Trophoblast cell (in vitro differentiated cells and primary cell): ENCODE measurements at places on chromosomes 5 and 9.
A peak's percentile ranks its signal among the peaks of the same experiment; 100 is the strongest.

DNA sequence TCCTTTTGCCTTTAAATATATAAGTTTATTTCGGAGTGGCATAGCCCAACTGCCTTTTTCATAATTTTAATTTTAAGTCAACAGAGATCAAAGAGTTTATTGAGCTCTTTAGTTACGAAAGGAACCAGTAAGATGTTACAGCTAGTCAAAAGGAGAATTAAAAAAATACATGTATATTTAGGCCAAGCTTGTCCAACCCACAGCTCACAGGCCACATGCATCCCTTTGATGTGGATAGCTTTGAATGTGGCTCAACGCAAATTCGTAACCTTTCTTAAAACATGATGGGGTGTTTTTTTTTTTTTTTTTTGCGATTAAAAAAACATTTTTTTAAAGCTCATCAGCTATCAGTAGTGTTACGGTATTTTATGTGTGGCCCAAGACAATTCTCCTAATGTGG, 50.2 kb upstream of the IL31RA start:
- no peak for DNase-seq

DNA sequence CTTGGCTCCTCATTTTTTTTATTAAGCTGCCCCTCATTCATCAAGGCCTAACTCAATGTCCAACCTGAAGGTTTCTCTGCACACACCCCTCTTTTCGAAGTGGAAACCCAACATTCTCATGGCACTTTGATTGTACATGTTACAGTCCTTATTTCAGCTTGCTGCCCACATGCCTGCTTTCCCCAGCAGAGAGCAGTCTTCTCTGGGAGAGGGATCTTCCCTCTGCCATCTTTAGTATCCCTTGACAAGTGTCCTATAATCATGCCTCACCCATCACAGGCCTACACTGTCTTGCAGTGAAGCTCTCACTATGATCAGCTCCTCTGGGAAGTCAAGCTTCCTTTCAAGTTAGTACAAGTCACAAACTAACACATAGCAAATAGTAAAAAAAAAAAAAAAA, 175.1 kb downstream of the ACER2 start:
- DNase-seq = no peak

DNA sequence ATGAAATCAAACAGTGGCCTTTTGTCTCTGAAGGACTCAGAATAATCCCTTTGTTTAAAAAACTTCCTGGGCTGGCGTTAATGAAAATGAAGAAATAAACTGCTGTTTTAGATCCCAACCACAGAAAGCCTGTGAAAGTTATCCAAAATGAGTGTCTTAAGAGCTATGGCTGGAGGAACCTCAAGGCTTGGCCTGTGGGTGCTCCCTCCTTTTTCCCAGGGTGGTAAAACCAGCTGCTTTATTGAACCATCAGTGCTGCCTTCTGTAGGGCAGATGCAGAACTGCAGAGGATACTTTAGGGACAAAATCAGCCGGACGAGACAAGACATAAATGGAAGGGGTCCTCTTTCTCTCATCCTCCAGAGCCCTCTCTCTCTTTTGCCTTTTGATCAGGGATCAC, 100.9 kb downstream of the SMARCA2 start:
- peak; percentile 31 for DNase-seq

GRCh38 chr5:87313216-87313615, 45.5 kb downstream of the RASA1 start:
- DNase-seq = no peak

DNA sequence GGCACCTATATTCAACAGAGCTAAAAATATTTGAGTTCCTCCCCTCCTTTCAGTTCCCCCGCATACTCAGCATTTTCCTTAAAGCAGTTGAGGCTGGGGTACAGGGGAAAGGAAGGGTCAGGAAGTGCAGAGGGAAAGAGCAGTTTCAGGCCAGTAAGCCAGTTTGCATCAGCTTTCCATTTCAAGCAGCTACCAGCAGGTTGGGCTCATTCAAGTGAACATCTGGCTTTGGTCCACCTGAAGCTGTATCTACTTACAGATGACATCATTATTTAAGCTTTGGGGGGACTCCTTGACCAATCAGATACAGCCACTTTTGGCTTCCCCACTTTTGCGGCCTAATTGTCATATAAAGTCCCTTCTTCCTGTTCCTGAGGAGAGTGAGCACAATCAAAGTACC, 8.2 kb upstream of the ACO1 start:
- DNase-seq = no peak

DNA sequence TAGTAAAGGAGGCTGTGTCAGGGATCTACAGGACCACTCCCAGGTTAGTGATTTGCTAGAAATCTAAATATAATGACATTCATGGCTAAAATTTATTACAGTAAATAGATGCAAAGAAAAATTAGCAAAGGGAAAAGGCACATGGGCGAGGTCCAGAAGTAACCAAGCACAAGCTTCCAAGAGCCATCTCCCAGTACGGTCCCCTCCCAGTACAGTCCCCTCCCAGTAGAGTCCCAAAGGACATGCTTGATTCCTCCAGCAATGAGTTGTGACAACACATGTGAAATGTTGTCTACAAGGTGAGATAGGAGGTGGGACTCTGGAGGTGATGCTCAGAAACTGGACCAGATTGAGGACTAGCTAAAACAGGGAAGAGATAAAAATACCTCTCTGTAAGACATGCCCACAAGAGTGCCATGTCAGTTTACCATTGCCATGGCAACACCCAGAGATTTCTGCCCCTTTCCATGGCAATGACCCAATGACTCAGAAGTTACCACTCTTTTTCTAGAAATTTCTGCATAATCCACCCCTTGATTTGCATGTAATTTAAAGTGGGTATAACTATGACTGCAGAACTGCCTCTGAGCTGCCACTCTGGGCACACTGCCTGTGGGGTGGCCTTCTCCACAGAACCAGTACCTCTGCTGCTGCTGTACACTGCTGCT, 27.9 kb upstream of the CEMIP2 start:
- no peak for DNase-seq

DNA sequence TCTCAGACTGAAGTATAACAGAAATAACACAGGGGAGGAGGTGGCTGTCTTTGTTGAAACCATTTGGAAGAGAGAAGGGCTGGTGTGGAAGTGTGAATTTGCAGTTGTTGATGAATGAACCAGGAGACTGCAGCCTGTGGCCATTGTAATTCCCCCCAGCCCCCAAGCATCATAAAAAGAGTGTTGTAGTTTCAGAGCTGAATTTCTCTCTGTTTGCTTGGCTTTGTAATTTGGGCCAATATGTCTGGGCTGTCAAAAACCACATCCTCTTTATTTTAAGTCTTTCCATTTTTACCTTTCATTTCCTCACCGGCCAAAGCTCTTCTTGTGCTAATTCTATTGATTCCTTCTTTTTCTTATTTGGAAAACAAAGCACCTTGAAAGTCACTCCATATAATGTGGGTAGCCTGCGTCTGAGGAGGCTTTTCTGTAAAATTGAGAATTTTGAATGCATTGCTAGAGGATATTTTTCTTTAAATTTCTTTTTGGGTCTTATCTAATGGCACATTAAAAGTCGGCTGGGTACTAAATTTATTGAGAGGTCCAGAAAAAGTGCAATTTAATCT, 383.3 kb downstream of the OSTF1 start:
- DNase-seq = no peak

DNA sequence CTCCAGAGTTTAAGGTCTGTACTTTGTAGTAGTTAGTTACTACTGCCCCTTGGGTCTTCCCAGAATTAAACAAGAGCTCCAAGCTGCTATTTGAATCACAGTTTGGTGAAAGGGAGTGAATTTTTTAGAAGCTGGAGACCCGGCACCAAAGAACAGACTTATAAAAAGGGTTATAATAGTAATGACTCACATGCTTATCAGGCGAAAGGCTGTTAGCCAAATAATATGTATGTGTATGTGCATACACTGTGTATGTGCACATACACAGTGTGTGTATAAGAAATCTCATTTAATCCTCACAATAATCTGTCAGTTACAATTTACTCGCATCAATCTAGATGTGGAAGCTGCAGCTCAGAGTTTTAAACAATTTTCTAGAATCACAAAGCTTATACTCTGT, 59.5 kb upstream of the ITGA1 start:
- DNase-seq = no peak

DNA sequence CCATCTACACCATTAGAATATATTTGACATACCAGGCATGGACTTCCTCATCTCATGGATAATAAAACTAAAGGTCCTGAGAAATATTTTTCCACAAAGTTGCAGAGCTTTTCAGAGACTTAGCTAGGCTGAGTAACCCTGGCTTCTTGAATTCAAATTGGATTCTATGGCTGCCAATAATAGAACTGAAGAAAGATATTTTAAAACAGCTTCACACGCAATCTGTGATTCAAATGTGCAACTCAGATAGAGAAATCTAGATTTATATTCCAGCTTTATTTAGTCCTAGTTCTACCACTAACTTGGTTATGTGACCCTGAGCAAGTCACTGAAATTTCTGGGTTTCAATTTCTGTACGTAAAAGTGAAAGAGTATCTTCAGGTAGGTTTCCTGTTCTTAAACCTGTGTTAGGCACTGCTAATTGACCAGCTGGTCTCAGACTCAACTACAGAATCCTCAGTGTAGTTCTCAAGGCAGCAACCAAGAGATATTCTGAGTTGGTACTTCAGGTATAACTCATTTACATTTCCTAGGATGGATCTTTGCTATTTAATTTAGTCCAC, 235.3 kb downstream of the GABRB2 start:
- DNase-seq = no peak

- DNase-seq = no peak
Observed at GRCh38 chr5:157126-157715, 34.1 kb upstream of the LRRC14B start.

- DNase-seq = no peak
Observed at GRCh38 chr5:59186623-59187022, 603.7 kb downstream of the RAB3C start.

DNA sequence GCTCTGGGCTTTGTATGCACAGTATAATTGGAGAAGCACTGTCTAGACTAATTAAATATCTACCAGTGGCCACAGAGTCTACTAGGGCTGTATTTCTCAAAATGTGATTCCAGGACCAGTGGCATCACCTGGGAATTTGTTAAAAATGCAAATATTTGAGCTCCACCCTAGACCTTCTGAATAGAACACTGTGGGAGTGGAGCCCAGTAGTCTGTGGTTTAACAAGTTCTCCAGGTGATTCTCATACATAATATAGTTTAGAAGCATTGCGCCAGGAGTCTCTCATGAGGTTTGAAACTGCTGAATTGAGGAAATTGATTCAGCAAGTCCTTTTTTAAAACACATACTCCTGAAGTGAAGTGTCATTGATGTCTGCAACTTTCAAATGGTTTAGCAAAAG, 74.7 kb downstream of the FCHO2 start:
- peak; percentile 74 for DNase-seq

- DNase-seq = peak; percentile 88
Observed at GRCh38 chr9:136485049-136486045, 2.5 kb upstream of the SEC16A start.

GRCh38 chr5:55864606-55865541, 13.7 kb downstream of the IL31RA start:
- DNase-seq = no peak

DNA sequence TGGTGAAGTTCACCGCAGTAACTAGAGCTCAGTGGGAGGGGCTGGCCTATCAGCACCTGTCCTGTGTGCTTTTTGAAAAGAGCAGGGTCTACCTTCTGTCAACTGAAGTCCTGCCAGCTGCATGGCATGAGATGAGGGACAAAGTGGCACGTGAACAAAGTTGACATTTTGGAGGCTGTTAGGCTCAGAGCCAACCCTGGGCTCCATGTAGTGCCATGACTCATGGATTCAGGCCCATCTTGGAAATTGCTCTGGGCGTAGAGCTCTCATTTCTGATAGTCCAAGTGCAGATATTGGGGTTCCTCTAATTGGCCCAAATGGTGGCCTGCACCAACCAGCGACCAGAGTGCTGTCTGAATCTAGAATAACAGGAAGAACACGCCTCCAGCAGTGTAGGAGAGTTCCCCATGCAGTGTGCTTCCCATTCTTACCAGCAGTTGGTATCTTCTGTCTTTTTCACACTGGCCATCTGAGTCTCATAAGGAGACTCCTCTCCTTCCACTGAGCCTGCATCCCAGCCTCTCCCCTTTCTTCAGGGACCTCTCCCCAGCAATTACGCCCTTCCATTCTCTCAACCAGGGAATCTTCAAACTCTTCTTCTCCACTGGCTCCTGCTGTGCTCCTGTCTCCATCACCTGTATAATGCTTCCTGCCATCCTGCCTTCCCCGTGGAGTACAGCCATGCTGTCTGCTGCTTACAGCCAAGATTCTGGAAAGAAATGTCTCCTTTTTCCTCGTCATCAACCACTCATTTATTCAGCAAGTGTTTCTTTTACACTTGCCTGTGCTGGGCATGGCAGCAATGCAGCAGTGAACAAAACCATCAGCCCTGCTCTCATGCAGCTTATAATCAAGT, 30.4 kb downstream of the IRF1 start:
- DNase-seq = no peak

DNA sequence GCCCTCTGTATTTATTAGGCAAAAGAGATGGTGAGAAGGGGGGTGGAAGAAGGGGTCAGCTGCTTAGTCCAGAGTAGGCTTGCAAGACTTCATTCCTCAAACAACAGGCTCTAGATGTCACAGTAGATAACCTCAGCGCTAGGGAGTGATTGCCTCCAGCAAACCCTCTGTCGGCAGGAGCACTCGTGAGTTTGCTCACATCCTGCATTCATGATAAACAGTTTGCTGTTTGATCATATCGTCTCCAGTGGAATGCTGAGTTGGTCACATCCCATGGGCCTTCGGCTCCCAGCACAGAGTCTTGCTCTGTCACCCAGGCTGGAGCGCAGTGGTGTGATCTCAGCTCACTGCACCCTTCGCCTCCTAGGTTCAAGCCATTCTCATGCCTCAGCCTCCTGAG, 3.6 kb downstream of the TTC23L start:
- peak; percentile 96 for DNase-seq

GRCh38 chr9:88173378-88173999, 35.2 kb upstream of the SPATA31C2 start:
- peak; percentile 80 for DNase-seq

GRCh38 chr5:41754857-41755256, 115.4 kb downstream of the OXCT1 start:
- DNase-seq = peak; percentile 6

DNA sequence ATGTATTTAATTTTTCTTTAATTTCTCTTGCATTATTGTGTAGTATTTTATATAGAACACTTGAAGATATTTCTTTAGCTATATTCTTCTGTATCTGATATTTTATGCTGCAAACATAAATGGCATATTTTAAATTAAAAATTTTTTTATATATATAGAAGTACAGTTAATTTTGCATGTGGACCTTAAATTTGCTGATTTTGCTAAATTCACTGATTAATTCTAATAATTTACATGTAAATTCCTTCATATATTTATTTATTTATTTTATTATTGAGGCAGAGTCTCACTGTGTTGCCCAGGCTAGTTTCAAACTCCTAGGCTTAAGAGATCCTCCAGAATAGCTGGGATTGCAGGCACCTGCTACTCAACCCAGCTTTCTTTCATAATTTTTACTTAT, 276.9 kb downstream of the PRR16 start:
- DNase-seq = no peak

GRCh38 chr5:34545164-34545563, 111.0 kb upstream of the RAI14 start:
- DNase-seq = no peak
